Stimulated activated CD8-positive, alpha-beta memory T cell treated with anti-CD3 and anti-CD28 coated beads, Interleukin-4, amount 100 ng/mL, for 4 hours (primary cell): ENCODE measurements at places on chromosomes 7 and 10.

GRCh38 chr10:122780391-122780790 is 65.3 kb downstream of the CUZD1 start:
- no peak for DNase-seq

- no peak for DNase-seq
Measured at GRCh38 chr10:25666276-25666675, 267.8 kb upstream of the MYO3A start.

DNA sequence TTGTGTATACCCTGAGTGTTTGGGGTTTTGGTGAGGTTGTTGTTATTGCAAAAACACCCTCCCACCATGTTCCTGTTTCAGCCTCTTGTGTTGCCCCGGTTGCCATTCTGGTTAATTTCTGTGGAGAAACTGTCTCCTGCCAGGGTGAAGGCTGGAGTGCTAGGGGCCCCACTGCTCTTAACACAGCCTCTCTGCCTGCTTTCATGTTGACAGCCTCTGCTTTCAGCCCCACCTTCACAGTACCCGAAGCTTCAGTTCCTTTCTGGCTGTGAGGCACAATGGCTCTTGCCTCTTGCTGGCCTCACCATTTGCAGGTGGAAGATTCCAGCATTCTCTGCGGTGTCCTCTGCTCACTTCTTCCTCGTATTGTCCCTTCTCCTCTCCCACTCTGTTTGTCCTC is 19.2 kb downstream of the SLC18A2 start:
- DNase-seq, result no peak

DNA sequence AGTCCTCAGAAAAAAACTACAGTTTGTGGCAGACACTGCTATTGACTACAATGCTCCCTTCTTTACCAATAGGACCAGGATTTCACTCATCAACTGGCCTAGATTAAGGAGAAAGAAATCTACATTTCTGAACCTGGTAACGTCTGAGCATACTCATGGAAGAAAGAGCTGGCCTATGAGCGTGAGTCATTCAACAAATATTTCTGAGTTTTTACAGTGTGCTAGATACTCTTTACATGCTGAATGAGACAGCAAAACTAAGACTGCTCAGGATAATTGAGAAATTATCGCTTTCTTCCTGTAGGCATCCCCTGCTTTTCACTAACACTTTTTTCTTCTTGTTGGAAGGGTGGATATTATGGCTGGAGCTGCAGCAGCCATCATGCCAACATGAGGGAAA is 609.7 kb downstream of the TNS3 start:
- no peak for DNase-seq

- DNase-seq, result no peak
Measured at GRCh38 chr10:33618196-33618595, 283.7 kb upstream of the NRP1 start.

DNA sequence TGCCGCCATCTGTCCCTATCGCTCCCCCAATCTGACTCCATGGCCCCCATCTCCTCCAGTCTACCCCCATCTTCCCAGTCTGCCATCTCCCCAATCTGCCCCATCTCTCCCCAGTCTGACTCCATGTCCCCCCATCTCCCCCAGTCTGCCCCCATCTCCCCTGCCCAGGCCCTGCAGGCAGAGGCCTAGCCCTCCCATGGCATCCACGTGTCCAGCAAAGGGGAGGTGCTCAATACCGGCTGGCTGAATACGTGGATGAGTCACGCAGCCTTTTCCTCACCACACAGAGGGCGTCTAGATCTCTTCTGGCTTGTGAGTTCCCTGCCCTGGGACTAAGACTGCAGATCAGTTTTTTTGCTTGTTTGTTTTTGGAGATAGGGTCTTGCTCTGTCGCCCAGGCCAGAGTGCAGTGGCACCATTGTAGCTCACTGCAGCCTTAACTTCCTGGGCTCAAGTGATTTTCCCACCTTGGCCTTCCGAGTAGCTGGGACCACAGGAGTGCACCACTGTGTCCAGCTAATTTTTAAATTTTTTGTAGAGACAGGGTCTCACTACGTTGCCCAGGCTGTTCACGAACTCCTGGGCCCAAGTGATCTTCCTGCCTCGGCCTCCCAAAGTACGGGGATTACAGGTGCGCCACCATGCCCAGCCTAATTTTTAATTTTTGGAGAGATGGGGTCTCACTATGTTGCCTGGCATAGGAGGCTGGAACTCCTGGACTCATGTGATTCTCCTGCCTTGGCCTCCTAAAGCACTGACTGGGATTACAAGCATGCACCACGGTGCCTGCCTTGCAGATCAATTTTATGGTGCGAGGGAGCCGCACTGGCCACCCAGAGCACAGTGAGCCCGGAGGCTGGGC is 15.3 kb upstream of the GPR146 start:
- DNase-seq, result peak; percentile 40

DNA sequence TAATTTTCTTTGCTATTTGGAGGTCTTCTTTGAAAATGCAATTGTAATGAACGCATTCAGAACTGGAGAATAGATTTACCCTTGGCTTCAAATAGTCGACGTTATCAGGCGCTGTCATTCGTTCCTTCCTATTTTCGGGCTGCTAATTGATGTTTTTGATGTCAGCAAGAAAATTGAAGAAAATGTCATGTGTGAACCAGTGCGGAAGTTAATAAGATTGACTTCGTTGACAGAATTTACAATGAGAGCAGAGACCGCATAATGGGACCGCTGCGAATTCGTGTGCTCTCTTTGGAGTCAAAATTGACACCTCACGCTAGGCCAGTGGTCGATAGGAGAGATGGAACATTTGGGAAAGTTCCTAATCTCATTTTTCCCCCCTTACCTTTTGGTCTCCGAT is 168.8 kb downstream of the TCF7L2 start:
- no peak for DNase-seq

DNA sequence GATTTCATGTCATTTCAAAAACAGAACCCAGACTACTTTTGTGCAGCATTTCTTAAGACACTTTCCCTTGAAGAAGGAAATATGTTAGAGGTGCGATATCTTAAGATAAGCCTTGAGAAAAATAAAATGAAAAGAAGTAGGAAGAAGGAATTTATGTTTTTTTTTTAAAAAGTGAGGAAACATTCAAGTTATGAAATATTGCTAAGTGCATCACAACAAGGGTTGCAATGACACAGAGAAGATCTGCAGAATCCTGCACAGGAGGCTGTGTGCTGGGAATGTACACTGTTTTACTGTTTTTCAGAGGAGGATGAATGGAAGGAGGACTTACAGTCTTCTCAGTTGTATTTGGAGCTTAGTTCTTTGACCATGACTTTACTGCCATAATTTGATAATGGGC is 79.8 kb upstream of the NME8 start:
- DNase-seq, result no peak

GRCh38 chr10:28169525-28169924 is 133.3 kb downstream of the MPP7 start:
- no peak for DNase-seq

- DNase-seq, result no peak
Measured at GRCh38 chr7:124322561-124322960, 289.7 kb upstream of the TMEM229A start.

GRCh38 chr10:30038781-30039536 is 20.4 kb downstream of the JCAD start:
- no peak for DNase-seq

GRCh38 chr7:121139427-121139826 is 150.9 kb downstream of the CPED1 start:
- DNase-seq, result no peak

DNA sequence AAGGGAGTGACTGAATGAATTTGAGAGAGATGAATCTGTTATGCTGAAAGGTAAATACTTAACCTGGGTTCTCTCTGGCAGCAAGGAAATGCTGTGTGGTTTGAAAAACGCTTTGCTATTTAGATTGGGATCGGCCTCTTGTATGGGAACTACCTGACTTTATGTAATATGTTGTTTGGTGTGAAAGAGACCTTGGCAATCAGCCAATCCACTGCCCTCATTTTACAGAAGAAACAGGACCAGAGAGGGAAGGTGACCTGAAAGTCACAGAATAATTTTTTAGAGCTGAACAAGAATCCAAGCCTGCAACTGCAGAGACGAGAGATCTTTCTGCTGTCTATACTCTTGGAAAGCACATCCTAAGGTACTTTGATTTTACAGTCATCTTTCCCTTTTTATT is 1.0 kb downstream of the BUD31 start:
- no peak for DNase-seq

DNA sequence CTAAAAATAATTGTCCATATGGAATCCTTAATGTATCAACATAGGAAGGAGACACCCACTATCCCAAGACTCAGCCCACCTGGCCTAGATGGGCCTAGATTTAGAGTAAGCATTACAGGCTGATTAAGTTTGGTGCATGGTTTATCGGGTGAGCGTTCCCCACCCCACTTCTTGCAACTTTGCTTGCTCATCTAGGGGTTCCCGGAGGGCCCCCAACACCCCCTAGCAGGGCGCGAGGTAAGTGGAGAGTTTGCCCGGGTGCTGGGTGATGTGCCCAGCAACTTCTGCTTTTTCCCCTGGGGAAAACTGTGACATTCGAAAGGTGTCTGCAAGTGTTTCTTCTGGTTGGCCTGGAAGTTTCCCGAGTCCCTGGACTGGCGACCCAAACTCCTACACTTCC is 31.7 kb downstream of the SKIDA1 start:
- DNase-seq, result no peak

DNA sequence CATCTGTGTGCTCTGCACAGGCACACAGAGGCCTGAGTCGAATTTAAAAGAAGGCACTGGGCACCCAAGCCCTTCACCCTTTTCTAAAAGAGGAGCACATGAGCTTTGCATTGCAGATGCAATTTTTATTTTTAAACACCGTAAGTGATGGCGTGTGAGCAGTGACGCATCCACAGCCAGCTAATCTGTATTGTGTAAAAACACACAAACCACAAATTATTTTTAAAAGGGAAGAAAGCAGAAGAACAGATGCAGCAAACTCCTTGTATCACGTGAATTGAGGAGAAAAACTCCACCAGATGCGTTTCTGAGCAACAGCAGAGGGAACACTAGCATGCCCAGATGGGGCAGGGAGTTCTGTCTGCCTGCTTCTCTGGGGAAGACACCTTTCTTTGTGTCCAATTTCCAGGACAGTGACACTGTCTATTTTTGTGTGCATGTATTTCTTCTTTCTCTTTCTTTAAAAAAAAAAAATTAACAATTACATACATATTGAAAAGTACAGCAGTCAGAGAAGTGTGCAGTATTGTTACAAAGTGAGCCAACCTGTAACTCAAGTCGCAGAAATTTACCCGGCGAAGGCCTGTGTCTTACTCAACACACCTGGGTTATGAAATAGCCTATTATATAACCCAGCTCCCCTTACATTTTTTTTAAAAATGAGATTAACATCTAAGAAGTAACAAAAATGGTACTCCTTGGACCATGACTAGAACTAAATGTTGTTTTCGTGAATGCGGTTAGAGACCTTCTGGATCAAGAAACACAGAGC is 39.2 kb downstream of the EEPD1 start:
- no peak for DNase-seq

DNA sequence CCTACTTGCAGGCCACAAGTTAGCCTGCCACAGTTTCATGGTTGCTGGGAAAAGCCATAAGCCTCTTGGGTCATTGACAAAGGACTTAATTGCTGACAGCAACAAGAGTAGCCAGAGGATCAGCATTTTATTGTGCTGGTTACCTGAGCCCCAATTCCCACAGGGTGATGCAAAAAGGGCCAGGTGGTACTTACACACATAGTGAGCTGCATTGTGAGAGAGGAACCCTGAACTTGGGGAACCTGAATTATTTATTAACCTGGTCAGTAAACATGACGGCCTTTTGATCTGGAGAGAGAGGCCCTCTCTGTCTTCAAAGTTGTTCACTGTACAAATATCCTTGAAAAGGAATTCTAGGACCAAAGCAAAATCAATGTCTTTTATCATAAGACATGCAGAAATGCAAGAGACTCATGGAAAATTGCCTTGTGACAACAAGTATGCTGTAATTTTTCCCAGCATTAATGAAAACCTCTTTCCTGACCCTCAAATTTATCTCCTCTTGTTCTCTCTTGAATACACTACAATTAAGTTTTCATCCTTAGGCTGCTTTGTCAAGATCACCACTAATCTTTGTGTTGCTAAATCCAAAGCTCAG is 102.9 kb upstream of the PHYHIPL start:
- no peak for DNase-seq

- no peak for DNase-seq
Measured at GRCh38 chr10:103273041-103273441, 3.9 kb upstream of the INA start.

DNA sequence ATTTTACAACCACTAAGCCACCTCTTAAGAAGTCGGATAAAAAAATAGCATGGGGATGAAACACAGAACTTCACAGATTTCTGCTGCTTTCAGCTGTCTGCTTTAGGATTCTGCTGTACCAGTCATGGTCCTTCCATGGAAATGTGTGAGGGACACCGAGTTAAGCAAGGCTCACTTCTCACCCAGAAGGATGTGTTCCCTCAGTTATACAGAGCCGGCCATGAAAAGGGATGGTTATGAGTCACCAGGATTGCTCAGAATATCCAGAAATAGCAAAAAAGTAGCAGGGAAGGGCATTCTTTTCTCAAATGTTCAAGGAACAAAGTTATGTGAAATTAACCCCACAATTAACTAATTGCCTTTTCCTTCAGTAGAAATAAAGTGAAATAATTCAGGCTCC is 124.4 kb downstream of the AMPH start:
- DNase-seq, result no peak

- no peak for DNase-seq
Measured at GRCh38 chr10:112782200-112782907, 167.7 kb upstream of the TCF7L2 start.

- DNase-seq, result no peak
Measured at GRCh38 chr10:94088926-94089381, 95.2 kb downstream of the PLCE1 start.

DNA sequence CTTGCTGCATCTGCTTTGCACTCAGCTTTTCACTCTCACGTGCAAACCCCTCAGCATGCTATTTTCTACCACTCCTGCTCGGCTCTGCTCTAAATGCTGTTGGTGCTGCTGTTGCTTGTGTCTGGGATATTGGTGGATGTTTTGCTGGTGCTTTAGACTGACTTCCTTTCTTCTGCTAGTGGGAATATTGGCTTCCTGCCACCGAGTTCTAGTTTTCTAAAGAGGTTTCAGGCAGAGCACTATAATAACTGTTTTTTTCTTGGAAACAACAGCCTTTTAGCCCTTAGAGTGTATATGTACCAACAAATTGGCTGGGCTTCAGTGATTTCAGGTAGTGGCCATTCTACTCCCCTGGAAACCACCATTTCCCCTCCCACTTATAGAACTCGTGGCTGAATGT is 27.8 kb downstream of the TMEM236 start:
- DNase-seq, result no peak

GRCh38 chr7:23299770-23300300 is 696 bp downstream of the MALSU1 start:
- DNase-seq, result no peak
